ENCODE measurements at places on chromosomes 4 and X. TPM values are rescaled to one million over a fixed set of nuclear protein-coding genes. Genes with fewer than 3 reads are reported as not detected.
A peak's percentile ranks its signal among the peaks of the same experiment; 100 is the strongest.

The IRF2 gene
- total RNA-seq = 14.8 TPM

DNA sequence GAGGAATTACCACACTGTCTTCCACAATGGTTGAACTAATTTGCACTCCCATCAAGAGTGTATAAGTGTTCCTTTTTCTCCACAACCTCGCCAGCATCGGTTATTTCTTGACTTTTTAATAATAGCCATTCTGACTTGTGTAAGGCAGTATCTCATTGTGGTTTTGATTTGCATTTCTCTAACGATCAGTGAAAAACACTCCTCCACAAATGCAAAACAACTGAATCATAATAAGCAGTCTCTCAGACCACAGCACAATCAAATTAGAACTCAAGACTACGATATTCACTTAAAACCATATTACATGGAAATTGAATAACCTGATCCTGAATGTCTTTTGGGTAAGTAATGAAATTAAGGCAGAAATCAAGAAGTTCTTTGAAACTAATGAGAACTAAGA, 371.7 kb downstream of the CXXC4 start:
- DNase-seq = no peak
- H3K27ac ChIP-seq = no peak overlapping the region
- no peaks in the 10 kb centered on the region for H3K36me3 ChIP-seq
- no peak overlapping the region for H3K4me3 ChIP-seq
- no peaks in the 10 kb centered on the region for H3K27me3 ChIP-seq

DNA sequence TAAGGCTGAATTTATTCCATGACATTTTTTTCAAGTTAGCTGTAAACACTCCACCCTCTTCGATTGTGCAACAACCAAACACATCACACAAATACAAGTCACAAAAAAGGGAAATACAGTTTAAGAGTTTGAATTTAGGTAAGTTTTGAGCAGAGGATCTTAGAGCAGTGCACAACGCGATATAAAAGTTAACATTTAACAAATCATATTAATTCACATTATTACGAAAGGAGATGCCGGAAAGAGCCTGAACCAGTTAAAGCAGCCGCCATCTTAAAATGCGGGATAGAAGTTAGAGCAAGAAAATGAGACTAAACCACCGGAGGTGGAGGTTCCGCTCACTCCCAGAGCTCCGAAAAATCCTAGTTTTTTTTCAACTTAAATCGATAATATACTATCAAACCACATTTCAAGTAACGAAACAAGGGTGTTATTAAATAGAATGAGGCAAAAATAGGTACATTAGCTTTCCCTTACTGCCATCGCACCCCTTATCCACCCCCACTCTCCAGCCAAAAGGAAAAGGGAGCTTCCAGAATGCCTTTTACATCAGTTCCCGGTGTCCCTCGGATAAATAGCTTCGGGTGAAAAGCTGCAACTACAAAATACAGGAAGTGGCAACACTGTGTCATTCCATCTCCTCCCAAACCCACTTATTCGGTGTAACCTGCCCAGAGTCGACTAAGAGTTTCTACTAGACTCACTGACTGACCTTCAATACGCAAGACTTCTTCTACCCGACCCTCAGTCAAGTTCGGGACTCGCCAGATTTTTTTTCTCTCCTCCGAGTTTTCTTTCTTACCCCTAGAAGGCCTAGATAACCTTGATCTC, 1.9 kb downstream of the UBE2D3 start:
- H3K4me1 ChIP-seq = peaks cover 3% of the 10 kb centered on the region
- peak overlapping the region; percentile 88 for H3K4me3 ChIP-seq
- no peaks in the 10 kb centered on the region for H3K27me3 ChIP-seq
- peak overlapping the region; percentile 100 for H3K27ac ChIP-seq
- DNase-seq = peak; percentile 85

The PPARGC1A gene
- 10.9 TPM for total RNA-seq

DNA sequence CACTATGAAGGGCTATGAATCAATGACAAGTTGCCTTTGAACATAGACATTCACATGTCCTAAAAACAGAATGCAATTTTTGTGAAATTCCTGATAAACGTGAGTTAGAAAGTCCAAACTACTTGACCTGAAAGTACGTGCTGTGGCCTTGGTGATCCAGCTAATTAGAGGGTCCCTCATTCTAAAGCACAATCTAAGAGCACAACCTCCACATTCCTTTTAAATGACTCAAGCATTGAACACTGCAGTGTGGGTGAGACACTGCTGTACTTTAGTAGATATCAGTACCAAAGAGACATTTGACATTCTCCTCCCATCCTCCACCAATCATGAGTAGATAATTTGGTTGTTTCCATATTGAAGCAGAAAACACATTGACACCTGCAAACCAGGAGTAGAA, 73.5 kb downstream of the FAM47B start:
- no peak for DNase-seq
- H3K27me3 ChIP-seq = no peaks in the 10 kb centered on the region
- H3K27ac ChIP-seq = no peak overlapping the region
- H3K4me3 ChIP-seq = no peak overlapping the region

GRCh38 chr4:110357521-110357920, 118.4 kb upstream of the ENPEP start:
- H3K4me3 ChIP-seq = no peak overlapping the region
- DNase-seq = no peak

DNA sequence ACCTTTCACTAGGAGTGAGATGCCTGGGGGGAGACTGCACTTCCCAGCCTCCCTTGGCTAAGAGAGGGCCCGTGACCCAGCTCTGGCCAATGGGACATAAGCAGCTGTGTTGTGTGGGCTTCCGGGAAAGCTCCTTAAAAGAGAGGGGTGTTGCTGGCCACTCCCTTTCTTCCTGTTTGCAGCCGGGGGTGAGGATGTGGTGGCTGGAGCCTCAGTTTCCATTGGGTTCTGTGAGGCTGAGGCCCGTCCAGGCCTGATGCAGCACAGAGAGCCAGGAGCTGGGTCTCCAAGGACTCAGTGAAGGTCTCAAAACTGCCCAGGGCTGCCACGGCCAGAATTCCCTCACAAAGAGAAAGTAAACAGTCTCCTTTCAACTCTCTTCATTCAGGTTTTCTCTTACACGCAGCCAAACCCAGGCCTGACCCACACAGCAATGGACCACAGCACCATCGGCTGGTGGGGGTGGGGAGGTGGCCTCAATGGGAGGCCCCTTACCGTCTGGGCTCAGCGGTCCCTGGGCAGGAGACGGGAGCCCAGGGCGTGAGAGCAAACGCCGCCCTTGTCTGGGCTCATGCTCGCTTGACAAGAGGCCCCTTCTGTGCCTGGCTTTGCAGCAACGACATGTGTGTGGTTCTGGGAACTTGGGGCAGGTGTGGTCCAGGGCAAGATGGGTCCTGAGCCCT, 6.6 kb downstream of the NKX1-1 start:
- no peak overlapping the region for H3K27ac ChIP-seq
- H3K27me3 ChIP-seq = peaks cover 51% of the 10 kb centered on the region
- no peak for DNase-seq
- H3K4me1 ChIP-seq = no peaks in the 10 kb centered on the region

- no peak for DNase-seq
- H3K4me1 ChIP-seq = no peaks in the 10 kb centered on the region
- H3K4me3 ChIP-seq = no peak overlapping the region
- H3K27me3 ChIP-seq = no peaks in the 10 kb centered on the region
- no peaks in the 10 kb centered on the region for H3K36me3 ChIP-seq
- no peak overlapping the region for H3K27ac ChIP-seq
Measured at GRCh38 chr4:149927514-149927913, 111.9 kb upstream of the IQCM start.

- peak overlapping the region; percentile 54 for H3K27ac ChIP-seq
- H3K36me3 ChIP-seq = peaks cover 2% of the 10 kb centered on the region
- peaks cover under 1% of the 10 kb centered on the region for H3K4me1 ChIP-seq
Measured at GRCh38 chr4:112901962-112902411, 147.5 kb upstream of the ANK2 start.

All from muscle of leg (tissue), 16 donors.